Activated naive CD4-positive, alpha-beta T cell treated with anti-CD3 and anti-CD28 coated beads, Interleukin-2, amount 10 ng/mL, durations not matched to agents 5 hours and 36 hours (primary cell): ENCODE measurements at places on chromosomes 1 and 21. TPM values are rescaled to one million over a fixed set of nuclear protein-coding genes. Genes with fewer than 3 reads are reported as not detected.

OR2AK2 gene
- total RNA-seq = not detected

PTGS2 gene
- total RNA-seq = not detected

DLGAP3 gene
- 0.31 TPM for total RNA-seq

C4BPA gene
- not detected for total RNA-seq

EDARADD gene
- 0.15 TPM for total RNA-seq

RAP1GAP gene
- total RNA-seq = 0.53 TPM

SELL gene
- 529 TPM for total RNA-seq

OR2T33 gene
- total RNA-seq = not detected
